ENCODE measurements at places on chromosomes 12 and 14.

- DNase-seq: no peak
Observed at GRCh38 chr14:94897561-94897960, 127.6 kb upstream of the GSC start.

DNA sequence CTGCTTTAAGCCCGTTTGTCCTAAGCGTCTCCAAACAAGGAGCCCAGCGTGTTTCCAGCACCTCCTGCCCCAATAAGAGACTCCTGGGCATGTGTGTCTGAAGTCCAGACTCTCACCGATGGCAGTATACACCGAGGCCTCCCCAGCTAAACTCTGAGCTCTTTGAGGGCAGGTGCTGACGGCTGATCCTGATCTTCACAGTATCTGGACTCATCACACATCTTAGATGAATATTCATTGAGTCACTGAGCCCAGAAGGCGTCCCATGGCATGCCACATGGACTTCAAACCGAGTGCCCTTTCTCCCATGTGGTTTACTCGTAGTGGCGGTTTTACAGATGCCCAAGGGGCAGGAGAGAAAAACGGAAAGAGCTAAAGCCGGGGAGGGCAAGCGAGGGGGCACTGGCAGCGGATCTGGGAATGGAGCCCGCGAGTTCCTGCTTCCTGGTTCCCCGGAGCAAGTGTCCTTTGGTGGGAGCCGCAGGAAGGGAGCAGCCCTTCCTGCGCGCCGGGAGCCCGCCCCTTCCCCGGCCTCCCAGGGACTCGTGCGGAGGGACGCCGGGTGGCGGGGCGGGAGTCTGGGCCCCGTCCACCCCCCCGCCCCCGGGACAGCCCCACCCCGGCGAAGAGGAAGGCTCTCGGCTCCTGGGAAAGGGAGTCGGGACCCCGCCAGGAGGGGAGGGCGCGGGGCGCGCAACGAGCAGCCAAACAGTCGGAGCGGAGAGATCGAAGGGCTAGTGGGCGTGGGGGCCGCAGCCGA lies 585 bp upstream of the TEAD4 start:
- DNase-seq: peak; percentile 38

GRCh38 chr14:28867571-28867970 lies 101.0 kb downstream of the FOXG1 start:
- DNase-seq: no peak

DNA sequence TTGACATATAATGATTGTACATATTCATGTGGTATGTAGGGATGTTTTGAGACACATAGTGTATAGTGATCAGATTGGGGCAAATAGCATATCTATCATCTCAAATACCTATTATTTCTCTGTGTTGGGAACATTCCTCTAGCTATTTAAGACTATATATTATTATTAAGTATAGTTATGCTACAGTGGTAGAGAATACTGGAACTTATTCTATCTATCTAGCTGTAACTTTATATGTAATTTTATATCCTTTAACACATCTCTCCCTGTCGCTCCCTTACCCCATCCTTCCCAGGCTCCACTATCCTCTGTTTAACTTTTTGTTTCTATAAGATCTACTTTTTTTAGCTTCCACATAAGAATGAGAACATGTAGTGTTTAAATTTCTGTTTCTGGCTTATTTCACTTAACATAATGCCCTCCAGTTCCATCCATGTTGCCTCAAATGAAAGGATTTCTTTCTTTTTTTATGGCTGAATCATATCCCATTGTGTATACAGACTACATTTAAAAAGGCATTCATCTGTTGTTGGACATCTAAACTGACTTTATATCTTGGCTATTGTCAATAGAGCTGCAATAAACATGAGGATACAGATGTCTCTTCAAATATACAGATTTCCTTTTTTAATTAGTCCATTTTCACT lies 102.1 kb upstream of the GZMB start:
- DNase-seq: no peak

GRCh38 chr12:28425526-28425925 lies 235.3 kb downstream of the CCDC91 start:
- no peak for DNase-seq

DNA sequence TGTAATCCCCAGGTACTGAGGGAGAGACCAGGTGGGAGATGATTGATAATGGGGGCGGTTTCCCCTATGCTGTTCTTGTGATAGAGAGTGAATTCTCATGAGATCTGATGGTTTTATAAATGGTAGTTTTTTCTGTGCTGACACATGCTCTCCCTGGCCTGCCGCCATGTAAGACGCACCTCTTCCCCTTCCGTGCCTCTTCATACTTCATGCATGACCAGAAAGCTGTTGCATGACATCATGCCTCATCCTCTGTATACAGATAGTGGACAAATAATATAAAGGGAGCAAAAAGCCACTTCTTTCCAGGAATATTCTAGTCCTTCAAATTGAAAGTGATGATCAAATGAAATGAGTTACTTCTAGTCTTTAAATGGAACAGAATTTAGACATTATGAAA lies 47.3 kb upstream of the LRIG3 start:
- DNase-seq: no peak

- no peak for DNase-seq
Observed at GRCh38 chr14:69072584-69072983, 80.3 kb downstream of the DCAF5 start.

GRCh38 chr12:1634590-1635191 lies 5.7 kb downstream of the WNT5B start:
- DNase-seq: peak; percentile 88

DNA sequence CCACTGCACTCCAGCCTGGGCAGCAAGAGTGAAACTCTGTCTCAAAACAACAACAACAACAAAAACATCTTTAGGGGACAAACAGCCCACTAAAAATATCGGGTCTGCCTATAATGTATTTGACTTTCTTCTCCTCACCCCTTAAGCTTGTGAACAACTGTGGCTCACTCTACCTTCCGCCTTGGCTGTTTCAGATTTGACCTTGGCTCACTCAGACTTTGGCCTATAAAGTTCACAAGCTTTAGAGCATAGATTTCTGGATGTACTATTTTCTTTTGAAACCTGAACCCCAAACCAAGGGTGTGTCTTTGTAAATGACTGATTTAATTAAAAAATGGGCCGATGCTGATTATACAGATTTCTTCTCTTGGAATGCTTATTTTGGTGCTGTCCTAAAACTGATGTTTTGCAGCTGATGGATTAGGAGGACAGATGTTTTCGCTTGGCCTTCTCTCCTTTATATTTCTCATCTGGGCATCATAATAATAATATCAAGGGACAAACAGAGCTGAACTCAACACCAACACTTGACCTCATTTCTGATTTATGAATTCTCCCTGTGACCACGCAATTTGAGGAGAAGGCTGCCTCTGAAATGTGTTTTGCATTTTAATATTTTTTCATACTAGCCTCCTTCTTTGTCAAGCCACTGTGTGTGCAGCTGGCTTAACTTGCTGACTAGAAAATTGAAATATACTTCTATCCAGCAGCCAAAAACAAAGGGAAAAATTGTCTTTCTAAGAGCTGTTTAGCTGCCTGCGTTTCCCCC lies 40.2 kb upstream of the RASSF3 start:
- DNase-seq: no peak

DNA sequence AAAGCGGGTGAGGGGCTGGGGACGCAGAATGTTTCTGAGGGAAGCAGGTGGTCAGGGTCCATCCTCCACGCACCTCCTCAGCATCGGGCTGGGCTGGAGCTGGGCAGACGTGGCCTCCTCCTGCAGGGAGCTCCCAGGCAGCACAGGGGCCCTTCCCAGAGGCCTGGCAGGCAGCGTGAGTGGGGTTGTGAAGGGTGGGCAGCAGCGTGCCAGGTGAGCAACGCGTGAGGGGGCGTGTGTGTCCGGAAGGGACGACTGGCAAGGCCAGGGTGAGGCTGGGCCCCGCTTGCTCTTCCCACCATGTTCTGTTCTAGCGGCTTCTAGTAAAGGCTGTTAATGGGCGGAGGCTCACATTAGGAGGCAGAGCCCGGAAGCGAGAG lies 17.1 kb downstream of the ANKRD9 start:
- no peak for DNase-seq

DNA sequence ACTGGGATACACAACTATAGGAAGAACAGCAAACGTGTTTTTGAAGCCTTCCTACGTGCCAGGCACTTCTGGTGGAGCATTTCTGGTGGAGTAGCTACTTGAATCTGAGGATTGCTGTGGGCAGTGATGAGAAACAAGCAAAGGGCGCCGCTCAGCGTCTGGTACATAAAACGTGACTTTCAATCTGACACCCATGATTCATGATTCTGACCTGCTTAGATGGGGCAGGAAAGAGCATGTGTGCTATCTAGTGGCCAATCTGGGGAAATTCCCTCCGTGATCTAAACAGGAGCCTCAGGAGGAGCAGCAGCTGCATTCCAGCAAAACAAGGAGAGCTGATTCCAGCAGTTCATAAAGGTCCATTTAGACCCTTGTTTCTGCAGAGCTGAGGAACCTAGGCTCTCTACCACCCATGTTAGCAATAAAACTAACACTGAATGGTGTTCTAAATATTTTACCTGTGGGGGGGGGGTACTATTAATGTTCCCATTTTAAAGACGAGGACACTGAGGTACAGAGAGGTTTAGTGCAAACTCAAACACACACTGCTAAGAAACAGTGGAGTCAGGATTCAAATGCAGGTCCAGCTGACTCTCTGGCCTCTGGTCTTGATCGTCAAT lies 37.8 kb downstream of the PAH start:
- DNase-seq: peak; percentile 31

DNA sequence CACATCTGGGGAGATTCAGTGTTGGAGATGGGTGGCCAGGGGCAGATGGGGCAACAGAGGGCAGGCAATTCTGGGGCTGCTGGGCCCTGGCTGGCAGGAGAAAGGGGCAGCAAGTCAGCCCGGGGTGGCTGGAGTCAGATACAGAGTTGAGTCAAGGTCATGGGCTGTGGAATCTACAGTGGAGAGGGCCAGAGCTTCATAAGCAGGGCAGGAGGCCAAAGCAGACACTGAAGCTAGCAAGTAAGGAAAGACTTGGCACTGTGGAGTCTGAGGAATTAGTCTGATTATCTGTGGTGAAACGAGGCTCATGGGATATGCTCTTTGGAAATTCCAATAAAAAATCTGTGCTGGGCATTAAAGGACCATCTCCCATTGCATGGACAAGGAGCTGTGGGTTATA lies 95.5 kb downstream of the TMX1 start:
- no peak for DNase-seq

DNA sequence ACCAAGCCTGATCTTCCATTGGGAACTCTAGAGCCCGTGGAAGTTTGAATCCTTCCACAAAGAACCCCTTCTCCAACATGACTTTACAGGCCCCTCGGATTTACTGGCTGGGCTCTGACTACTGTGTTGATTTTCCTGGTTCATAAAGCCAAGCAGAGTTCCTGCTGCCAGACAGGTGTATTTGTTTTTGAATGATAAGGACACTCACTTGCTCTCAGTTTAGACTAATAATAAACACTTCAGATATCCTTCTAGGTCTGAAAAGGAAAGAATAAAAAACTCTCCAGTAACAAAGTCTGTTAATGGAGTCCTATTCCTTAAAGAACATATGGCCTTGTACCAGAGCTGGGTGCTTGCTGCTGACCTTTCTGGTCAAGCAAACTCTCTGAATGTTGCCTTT lies 31.0 kb downstream of the SIX1 start:
- DNase-seq: no peak

DNA sequence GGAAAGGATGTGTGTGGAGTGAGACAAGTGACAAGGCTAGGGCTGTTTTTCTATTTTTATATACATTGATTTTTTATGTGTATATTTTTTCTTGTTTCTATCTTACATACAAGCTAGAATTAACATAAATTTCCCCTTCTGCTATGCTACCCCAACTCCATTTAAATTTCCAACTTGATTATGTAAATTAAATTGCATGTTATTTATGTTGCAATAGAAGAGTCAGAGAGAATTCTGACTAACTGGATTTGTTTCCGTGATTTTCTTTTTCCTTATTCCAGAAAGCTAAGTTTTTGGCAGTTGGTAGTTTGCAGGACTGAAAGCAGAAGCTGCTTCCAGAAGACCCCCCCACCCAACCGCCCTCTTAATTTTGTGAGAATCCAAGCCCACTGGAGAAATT lies 8.9 kb upstream of the YBX3 start:
- DNase-seq: no peak

DNA sequence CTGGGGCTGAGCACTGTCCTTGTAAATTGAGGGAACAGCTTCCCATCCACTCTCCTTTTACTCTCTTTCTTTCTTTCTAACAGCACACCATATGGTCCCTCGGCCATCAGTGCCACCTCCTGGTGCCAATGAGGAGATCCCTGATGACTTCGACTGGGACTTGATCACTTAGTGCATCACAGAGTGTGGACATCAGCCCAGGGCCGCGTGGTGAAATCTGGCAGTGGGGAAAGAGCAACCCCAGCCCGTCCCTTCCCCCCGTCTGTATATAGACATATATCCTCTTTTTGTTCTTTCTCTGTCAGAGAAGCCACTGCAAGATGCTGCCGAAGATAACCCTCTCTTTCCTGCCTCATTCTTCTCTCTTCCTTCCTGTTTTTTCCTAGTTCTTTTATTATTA lies 13.5 kb downstream of the C3AR1 start:
- DNase-seq: peak; percentile 22

GRCh38 chr12:121781484-121781997 lies 11.9 kb downstream of the RHOF start:
- DNase-seq: no peak

DNA sequence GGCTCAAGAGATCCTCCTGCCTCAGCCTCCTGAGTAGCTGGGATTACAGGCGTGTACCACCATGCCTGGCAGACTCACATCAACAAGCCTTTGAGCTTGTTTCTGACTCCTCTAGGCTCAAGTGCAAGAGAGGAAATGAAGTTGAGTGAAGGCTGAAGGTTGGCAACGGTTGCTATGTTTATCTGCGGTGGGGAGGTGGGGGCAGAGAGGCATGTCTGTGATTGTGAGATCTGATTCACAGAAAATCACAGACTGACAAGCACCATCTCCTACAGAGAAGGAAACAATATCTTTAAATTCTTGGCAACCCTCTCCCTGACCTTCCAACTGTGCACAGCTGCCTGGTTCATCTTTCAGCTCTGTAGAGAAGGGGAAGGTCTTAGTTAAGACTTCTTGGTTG lies 22.1 kb upstream of the NINJ2 start:
- DNase-seq: no peak

GRCh38 chr14:85799668-85800067 lies 269.7 kb downstream of the FLRT2 start:
- no peak for DNase-seq
